ENCODE measurements at places on chromosomes 12 and 14.

GRCh38 chr12:115444346-115444745, 760.4 kb upstream of the TBX3 start:
- no peak for DNase-seq

DNA sequence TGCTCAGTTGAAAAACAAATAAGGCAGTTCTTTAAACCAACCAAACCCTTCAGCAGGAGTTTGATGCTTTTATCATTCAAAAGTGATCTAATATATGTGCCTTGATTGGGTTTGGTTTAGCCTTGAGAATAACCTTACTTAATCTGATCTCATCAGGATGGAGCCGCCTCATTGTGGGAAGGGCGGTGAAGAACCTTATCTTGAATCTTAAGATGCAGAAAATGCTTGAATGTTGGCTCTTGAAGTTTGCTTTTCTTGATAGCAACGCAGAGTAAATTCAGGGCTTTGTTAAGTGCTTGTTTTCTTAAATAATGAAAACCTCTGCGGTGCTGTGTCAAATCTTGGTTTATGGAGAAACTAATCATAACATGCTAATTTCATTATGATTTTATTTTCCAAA, 138.2 kb downstream of the MON2 start:
- peak; percentile 21 for DNase-seq

DNA sequence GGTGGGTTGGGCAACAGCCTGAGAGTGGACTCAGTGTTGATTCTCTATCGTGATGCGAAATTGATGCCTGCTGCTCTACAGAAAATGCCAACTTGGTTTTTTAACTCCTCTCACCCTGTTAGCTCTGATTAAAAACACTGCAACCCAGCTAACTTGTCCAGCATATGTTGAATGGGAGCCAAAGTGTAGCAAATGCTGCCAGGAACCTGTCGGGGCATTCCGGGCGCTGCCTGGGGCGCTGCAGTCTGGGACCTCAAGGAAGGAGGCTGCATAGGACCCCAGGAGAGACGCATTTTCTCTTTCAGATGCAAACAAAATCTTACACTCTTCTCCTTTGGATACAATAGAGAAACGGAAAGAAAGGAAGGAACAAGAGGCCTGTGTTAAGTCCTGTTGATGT, 3.9 kb downstream of the B3GNT4 start:
- DNase-seq, result no peak

DNA sequence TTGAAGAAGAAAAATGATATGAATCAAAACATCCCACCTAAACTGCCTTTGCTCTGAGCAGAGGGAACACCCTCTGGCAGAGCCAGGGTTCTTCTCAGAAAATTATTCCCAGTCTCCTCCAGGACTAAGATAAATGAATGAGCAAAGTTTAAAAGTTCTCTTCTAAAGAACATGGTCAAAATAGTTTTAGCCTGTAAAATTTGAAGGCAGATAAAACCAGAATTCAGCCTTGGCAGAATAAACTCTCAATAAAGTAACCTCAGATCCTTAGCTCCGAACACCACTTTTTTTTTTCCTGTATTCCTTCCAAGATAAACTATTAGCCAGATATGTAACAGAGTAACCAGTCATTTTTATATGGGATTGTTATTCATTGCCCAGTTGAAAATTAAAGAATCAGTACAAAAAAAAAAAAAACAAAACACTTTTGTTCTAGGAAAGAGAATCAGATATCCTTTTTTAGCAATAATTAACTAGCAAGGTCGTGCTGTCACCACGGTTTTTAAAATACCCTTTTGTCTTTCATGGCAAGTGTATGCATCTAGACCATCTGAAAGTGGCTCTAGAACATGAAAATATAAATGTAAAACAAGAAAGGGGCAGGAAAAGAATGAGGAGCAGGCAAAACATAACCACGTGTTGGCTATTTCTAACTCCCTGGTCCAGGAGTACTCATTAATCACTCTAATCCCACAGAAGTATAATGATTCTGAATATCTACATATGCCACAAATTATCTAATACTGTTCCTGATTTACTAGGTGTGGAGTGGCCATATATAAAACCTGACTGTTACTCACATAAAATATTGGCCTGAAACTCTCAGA, 60.8 kb downstream of the CAPZA3 start:
- no peak for DNase-seq

DNA sequence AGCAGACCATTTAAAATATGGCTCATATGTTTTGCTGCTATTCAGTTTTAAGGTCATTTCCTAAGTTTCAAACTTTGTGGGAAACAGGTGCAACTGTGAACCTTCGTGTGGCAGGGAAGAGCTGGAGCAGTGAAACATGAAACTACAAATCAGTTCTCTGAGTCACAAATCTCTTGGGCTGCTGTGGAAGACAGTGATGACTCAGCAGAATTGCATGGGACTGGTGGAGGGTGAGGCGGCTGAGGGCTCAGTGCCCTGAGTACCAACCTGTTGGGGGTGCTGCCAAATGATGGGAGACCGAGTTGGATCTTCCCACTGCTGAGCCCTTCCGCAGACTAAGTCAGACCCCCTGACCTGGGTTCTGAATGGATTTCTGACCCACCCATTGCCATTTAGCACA, 8.4 kb upstream of the CALM1 start:
- DNase-seq, result peak; percentile 42

DNA sequence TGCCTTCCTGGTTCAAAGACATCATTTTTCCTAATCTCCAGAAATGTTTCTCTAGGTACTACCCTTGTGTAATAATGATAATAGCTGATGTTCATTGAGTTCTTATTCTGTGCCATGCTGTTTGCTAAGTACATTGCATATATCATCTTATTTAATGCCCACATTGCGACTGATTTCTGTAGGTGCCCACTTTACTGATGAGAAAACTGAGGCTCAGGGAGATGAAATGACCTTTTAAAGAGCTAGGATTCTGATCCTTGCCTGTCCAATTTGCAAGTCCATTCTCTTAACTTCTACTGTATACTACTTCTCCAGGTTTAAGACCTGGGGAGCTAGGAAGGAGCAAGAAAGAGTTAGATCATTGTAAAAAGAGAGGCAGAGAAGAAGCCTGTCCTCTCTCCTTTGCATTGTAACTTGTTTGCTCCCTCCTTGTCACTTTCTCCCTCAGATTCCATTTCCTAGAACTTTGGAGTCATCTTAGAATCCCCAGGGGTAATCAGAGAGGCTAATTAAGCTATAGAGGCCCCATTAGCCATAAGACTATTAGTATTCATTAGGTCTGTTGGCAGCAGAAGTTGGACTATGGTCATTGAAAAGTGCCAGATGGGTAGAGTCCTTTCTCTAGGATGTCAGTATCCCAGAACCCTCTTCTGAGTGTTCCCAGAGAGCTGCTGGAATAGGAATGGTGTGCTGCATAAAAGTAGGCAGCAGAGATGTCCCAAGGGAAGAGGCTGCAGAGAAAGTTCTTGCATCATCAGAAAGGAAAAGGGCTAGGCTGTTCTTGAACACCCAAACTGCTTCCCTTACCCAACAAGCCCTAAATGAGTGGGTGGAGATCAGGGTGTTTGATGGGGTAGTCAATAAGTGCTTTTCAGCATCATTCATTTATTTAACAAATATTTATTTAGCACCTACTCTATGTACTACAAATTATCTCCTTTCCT, 3.1 kb downstream of the DGKA start:
- DNase-seq, result peak; percentile 54

DNA sequence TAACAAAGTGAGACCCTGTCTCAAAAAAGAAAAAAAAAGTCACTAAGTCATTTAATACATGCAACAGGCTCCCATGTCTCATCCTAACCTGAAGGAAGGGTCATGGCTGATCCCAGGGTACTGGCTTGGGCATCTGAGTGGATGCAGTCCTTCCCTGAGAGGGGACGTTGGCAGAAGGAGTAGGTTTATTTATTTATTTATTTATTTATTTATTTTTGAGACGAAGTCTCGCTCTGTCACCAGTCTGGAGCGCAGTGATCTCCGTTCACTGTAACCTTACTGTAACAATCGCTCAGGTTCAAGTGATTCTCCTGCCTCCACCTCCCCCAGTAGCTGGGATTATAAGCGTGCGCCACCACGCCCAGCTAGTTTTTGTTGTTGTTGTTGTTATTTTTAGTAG, 7.2 kb upstream of the CALCOCO1 start:
- no peak for DNase-seq

- no peak for DNase-seq
Measured at GRCh38 chr12:70070494-70071007, 172.7 kb upstream of the CNOT2 start.

DNA sequence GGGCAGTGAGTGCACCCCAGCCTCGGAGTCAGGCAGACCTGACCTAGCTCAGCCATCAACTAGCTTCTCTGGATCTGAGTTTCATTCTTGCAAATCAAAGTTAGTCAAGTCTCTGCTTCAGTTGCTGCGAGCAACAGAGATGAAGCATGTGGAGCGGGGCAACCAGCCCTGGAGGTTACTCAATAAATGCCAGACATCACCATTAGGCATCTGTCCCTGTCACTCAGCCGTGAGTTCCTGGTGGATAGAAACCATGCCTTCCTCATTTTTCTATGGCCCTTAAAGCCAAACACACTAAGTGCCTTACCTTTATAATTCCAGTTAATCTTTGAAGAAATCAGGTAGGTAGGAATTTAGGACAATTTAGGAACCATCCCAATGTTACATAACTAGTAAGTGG, 19.3 kb downstream of the RFX4 start:
- DNase-seq, result no peak

- DNase-seq, result no peak
Measured at GRCh38 chr12:116538076-116538591, 21.0 kb upstream of the MAP1LC3B2 start.

- peak; percentile 75 for DNase-seq
Measured at GRCh38 chr14:105485739-105486162, 935 bp upstream of the CRIP1 start.

DNA sequence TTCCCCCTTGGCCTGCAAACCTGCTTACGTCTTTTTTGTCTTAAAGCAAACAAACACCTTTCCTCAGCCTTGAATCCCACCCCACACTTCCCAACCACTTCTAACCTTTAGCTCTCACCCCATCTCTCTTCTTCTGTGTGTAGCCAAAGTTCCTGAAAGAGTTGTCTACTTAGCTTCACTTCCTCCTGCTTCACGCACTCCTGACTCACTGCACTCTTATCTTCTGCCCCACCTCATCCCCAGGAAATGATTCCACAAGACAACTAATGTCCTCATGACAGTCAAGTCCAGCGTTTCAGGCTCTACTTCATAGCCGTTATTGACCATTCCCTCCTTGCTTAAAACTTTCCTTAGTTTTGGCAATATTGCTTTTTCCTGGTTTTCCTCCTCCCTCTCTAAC, 22.4 kb downstream of the EIF2B2 start:
- peak; percentile 14 for DNase-seq

DNA sequence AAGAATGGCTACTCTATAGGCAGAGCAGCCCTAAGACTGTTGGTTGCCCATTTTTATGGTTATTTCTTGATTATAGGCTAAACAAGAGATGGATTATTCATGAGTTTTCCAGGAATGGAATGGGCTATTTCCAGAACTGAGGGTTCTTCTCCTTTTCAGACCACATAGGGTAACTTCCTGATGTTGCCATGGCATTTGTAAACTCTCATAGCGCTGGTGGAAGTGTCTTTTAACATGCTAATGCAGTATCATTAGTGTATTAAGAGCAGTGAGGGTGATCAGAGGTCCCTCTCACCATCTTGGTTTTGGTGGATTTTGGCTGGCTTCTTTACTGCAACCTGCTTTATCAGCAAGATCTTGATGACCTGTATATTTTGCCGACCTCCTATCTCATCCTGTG, 904.6 kb upstream of the FBXO33 start:
- no peak for DNase-seq

GRCh38 chr12:75628511-75628910, 117.1 kb upstream of the KRR1 start:
- no peak for DNase-seq

- DNase-seq, result peak; percentile 76
Measured at GRCh38 chr12:72346363-72346944, 74.3 kb downstream of the TRHDE start.

- DNase-seq, result no peak
Measured at GRCh38 chr12:96153131-96153725, 40.9 kb upstream of the ELK3 start.

DNA sequence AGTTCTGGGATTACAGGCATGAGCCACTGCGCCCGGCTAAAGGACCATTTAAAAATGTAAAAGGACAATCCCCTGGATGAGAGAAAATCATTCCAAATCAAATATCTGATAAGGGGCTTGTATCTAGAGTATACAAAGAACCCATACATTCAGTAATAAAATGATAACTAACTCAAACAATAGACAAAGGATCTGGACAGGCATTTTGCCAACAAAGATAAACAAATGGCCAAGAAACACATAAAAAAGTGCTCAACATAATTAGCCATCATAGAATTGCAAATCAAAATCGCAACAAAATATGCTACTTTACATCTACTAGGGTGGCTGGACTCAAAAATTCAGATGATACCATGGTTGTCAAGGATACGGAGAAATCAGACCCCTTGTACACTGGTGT, 8.5 kb upstream of the BICD1 start:
- no peak for DNase-seq

DNA sequence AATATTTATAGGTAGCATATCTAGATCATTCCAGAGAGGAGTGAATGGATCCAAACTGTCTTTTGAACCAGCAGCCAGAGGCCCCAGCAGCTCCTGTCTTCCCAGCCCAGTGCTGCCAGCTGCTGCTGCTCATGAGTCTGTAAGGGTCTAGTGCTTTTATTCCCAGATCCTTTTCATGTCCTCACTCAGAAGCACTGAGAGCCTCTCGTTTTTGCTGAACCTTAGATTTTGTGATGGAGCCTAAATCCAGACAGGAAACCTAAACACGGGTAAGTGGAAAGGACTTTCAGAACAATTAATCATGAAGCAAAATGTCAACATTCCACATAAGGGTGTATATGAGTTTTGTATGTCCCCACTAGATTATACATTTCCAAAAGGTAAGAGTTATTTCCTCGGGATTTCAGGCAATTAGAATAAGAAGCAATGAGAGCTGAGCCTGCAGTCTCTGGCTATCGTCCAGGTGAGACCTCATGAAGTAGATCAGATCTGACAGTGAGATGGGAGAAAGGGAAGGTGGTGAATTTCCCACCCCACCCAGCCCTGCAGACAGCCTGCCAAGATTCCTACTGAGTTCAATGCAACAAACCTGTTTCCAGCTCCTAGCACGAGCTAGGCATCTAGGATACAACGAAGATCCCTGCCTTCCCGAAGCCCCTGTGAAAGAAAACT, 84.4 kb downstream of the NINJ2 start:
- DNase-seq, result no peak

GRCh38 chr14:28294834-28295440, 471.6 kb upstream of the FOXG1 start:
- peak; percentile 75 for DNase-seq

DNA sequence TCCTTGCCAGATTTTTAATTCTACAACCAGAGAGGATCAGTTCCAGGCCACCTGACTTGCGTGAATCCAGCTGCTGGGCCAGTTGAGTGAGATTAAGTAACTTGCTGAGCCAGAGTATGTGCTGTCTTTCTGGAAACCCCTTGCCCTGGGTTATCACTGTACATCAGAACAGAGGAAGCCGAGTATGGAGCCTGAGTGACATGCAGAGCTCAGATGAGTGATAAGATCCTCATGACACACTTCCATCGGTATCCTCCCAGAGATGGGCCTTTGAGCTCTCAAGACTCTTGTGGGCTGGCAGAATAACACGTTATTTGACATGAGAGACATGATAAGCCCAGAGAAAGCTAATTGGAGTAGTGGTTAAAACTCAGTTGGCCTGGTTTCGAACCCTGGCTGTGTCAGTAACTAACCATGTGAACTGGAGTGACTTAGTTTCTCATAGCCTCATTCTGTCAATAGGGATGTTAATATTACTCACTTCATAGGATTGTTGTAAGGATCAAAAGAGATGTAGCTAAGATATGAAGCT, 388.1 kb downstream of the ZFP36L1 start:
- DNase-seq, result no peak

GRCh38 chr12:121678716-121679300, 9.4 kb upstream of the MORN3 start:
- DNase-seq, result no peak

GRCh38 chr14:102027951-102028350, 58.9 kb downstream of the HSP90AA1 start:
- no peak for DNase-seq

Data from NB4 (cell line).